ENCODE measurements at places on chromosomes 7 and 10.
A peak's percentile ranks its signal among the peaks of the same experiment; 100 is the strongest.

DNA sequence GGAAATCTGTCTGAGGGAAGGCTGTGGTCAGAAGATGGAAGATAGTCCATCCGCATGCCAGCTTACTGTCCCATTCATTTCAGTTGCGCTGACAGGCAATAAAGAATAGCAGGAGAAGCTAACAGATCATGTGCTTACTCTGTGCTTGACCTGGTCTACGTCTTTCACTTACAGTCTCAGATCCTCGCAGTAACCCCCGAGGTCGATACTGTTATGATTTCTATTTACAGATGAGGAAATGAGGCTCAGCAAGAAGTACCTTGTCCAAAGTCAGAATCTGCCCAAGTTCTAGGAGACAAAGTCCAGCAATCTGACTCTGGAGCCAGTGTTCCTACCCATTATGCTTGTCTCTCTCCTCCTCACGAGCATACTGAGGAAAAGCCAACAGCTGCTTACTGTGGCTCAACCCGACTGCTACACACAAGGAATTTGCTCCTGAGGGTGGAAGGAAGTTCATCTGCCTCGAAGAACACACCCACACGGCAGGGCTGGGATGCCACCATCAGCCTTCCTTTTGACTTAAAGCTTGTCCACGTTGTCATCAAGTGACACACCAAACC, 74.2 kb downstream of the MINPP1 start:
- no peak for DNase-seq

DNA sequence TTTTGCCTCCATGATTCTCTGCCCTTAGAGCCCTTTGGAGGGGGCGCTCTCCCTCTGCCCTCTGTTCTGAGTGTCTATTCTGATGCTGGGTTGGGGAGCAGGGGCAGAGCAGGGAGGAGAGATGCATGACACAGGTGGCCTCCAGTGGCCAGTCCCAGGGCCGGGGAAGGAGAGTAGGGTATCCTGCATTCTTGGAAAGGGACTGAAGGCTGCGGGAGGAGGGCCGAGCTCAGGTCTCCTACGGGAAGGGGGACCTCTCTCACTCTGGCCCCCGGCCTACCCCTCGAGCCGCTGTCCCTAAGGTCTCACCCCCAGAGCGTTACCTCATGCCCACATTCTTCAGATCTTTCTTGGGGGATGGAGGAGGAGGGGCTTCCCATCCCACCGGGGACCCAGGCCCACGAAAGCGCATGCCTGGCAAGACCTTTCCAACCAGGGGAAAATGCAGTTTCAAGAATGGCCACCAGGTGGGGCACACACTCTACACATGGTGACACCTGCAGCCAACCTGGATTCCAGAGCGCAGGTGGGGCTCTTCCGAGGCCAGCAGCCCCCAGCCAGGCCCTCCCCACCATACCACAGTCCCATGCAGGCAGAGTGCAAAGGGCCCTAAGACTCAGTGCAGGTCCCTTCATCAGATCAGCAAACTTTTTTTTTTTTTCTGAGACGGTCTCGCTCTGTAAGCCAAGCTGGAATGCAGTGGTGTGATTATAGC, 86.4 kb downstream of the MYL10 start:
- DNase-seq = peak; percentile 86

GRCh38 chr7:150855476-150856302, 3.4 kb downstream of the AOC1 start:
- peak; percentile 20 for DNase-seq

GRCh38 chr7:30255064-30255769, 29.2 kb upstream of the ZNRF2 start:
- no peak for DNase-seq

DNA sequence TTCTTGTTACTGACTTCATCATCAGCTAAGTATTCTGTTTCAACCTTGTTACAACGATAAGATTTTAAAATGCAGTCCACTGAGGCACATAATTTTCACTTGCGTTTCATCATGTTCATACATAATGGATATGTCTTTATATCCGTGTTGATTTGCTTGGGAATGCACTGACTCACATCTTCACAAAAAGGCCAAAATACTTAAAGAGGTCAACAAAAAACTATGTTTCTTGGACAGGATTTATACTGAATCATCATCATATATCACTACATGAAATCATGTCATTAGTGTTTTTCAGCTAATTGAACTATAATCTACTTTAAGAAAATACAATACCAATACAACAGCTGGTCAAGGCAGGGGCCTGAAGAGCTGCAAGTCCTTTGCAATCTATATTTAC, 324.5 kb upstream of the KLF6 start:
- no peak for DNase-seq
